HFF-Myc (cell line): ENCODE measurements at places on chromosomes 7 and 10.

GRCh38 chr7:122831436-122831835, 54.8 kb downstream of the CADPS2 start:
- no peak for DNase-seq

DNA sequence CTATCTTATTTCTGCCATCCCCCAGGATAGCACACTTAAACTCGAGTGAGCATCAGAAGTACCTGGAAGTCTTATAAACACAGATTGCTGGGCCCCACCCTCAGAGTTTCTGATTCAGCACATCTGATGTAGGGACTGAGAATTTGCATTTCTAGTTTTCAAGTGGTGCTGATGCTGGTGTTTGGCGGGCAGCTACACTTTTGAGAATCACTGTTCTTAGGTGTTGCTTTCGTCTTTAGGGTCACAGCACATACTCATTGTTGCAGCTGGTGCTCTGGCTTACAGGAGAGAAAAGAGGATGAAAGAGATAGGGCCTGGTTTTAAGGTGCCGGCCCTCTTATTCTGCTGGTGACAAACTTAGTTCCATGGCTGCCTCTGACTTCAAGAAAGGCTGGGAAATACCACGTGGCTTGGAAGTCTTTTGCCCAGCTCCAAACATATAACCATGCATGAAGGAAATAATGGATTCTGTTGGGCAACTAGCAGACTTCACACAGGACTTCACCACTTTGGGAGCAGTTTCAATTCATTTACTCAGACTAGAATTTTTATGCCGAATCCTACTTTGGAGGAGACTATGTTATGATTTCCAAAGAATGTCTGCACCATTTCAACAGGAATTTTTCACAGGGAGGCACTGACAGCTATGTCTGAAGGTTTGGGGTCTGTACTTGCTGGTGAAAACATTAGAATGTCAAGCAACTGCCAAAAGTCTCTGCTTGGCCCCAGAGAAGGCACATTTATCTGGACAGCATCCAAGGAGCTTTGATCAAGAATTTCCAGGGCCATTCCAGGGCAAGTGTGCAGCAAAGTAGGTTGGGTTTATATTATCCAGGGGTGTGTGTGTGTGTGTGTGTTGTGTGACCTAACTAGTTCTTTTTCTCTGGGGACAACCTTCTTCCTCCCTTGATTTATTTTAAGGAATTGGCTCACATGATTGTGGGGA, 6.9 kb upstream of the MINDY4 start:
- DNase-seq: no peak

DNA sequence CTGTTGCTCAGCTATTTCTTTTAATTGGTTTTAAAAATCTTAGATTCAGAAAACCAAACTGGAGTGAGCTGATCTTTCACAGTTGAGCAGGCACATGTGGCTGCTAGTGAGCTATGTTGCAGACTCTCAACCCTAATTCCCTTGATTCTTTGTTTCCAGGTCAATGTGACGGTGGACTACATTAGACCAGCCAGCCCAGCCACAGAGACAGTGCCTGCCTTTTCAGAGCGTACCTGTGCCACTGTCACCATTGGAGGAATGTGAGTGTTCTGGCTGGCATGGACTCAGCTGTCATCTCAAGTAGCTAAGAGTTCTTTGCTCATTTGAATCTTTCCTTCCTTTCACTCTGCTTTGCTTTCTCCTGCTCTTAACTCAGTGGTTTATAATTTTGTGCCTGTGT, 187.1 kb downstream of the LRRC4 start:
- no peak for DNase-seq

DNA sequence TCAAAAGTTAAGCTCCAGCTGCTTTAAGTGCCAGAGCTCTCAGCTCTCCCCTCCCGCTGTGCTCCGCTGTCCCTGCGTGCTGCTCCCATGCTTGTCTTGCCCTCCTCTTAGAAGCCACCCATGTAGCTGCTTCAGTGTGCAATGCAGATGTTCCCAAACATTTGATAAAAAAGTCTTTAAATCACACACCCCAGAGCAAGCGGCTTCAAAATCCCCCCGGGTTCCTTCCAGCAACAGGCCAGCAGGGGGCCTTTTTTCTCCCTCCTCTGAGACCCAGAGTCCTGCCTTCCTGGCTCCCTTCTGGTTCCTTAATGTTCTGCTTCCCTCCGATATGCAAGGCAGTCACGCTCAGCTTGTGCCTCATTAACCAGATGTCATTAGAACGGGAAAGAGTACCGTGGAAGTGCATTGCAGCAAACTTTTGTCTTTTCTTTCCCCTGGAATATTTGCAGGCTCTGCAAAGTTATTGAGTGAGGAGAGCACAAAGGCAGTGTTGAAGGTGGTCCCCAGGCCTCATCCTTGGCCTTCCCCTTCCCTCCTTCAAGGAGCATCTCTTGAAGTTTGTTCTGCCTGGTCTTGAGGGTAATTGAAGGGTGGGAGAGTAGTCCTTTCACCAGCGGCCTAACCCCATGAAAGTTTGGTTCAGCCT, 25.5 kb downstream of the LDB3 start:
- peak; percentile 21 for DNase-seq

DNA sequence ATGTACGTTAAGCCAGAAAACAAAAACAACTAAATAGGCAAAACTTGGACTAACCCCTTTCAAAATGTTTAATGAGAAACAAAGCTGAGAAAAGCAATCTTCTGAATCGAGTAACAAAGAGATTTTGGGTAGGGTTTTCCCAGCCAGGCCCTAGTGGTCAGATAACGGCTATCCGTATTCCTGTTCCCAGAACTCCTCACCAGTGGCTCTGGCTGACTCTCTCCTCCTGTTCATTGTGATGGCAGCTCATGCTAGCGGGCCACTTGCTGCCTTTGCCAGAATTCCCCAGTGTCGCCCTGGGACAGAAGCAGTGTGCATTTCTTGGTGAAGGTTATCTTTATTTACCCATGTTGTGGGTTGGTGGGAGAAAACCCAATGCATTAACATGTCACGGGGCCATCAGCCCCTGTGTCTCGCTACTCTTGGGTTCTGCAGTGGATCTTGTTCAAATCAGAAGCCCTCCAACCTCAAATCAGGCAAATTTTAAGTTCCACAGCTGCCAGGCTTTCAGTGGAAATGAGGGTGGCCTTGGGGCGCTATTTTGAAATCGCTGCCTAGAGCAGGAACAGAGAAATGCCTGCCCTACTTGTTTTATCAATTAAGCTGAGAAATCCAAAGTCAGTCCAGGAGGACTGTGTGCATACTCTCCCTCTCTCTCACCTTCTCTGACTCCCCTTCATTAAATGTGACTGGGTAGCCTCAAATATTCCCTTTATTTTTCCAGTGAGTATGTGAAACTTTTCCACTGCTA, 164.5 kb upstream of the NPVF start:
- no peak for DNase-seq

DNA sequence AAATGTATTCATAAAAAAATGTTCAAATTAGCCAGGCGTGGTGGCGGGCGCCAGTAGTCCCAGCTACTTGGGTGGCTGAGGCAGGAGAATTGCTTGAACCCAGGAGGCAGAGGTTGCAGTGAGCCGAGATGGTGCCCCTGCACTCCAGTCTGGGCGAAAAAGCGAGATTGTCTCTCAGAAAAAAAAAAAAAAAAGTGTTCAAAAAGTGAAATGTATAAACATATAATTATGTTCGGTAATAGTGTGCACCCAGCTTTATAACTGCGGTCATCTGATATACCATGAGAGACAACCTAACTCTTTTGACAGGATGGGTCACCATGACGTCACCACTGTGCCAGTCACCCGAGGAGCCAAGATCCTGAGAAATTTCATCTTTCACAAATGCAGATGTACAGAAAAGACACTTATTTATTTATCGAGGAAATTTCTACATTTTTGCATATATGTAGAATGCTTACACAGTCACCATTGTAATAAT, 594 bp upstream of the RP9 start:
- no peak for DNase-seq

GRCh38 chr10:78756604-78757343, 312.0 kb upstream of the ZMIZ1 start:
- peak; percentile 94 for DNase-seq

DNA sequence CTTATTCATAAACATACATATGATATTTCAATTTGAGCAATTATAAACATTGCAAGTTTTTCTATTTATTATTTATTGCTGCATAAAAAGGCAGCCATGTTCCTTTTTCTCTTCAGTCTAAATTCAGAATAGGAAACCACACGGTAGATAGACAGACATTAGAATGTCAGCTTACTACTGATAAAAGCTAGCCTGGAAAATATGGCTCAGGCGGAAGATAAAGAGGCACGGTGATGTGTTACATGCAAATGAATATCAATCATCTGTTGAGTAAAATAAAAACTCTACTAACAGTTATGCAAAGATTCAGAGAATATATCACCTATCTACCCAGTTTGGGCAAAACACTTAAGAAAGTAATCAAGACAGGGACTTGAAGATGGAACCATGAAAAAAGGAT, 73.5 kb upstream of the PDSS1 start:
- no peak for DNase-seq

DNA sequence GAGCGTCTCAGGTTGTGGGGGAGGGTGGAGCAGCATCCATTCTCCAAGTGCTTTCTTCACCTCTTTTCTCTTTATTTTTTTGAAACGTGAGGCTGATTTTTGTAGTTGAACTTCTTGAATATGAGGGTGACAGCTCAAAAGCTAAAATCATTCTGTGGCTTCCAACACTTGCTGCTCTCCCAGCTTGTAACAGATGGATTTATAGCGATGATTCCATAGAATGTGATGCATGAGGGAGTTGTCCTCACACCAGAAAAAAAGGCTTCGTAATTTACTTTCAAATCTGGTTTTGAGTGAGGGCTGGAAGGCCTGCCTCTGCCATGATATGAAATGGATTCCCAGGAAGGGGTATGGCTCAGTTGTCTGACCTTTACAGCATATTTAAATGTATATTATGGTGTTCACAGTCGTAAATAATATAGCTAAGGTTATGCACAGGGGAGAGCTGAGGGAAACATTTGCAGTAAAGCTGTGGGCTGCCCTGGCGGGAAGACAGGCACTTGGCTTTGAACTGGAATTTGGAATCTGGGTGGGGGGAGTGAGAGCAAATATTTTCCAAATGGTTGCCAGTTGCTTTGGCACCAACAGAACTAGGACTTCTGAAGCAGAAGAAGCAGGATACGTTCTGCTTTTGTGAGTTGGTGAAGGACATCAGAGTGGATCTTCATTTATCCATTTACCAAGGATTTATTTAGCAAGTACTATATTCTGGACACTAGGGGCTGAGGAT, 166.7 kb downstream of the SORCS3 start:
- no peak for DNase-seq

GRCh38 chr7:35584990-35585389, 109.9 kb downstream of the HERPUD2 start:
- DNase-seq: no peak

- no peak for DNase-seq
Observed at GRCh38 chr10:95655571-95656290, 780 bp downstream of the ALDH18A1 start.

DNA sequence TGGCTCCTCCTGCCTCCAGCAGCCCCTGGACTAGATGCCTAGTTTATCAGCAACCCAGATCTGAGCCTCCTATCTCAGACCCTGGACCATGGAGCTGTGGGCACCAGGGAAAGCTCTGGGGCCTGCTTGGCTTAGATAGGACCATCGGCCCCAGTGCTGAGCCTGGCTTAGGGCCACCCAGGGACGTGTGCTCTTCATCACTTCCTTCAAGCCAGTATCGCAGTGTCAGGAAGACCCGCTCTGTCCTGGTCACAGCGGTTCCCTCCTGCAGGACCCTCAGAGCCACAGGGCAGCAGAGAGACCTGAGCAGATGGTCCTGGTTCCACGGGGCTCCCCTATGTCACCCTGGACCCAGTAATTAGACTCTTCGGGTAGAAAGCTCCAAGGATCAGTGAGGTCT, 105.7 kb upstream of the FAM20C start:
- no peak for DNase-seq

DNA sequence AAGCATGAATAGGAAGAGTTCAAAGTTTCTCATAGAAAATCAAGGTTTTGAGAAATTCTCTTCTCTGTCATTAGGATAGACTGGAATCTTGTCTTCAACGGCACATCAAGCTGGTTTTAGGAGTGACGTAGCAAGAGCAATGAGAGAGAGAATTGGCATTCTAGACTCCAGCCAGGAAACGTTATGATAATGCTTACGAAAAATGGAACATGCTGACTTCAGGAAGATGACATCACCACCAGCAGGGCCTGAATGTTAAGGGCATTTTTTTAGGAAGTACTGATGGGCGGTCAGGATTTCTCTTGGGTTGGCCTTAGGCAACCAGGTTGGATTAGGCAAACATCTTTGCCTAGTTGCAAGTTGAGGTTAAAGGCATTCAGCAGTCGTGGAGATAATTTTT, 213.2 kb upstream of the CTBP2 start:
- DNase-seq: no peak

- peak; percentile 49 for DNase-seq
Observed at GRCh38 chr10:77844713-77845445, 81.7 kb downstream of the DLG5 start.

- no peak for DNase-seq
Observed at GRCh38 chr10:72979709-72980108, 25.1 kb upstream of the PLA2G12B start.

- DNase-seq: no peak
Observed at GRCh38 chr10:7608001-7608400, 58.8 kb downstream of the ITIH5 start.

DNA sequence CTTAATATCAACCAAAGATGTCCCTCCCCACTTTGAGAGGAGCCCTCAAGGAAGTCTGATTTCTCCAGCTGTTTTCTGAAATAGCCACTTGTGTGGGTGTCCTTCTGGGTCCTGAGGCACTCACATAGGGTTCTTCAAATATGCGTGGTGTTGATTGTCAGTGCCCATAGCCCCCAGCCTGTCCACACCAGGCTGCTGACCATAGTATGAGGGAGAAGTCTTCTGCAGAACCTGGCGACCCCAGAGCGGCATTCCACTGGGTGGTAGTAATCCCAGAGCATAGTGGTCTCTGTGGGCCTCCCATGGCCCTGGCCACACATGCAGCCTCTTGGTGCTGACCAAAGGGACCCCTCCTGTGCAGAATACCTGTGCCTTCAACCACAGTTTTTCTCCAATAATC, 82.7 kb upstream of the MACROH2A2 start:
- DNase-seq: no peak

- no peak for DNase-seq
Observed at GRCh38 chr10:8360814-8361509, 306.5 kb downstream of the GATA3 start.

GRCh38 chr7:82319674-82320118, 123.9 kb downstream of the CACNA2D1 start:
- DNase-seq: peak; percentile 87

- no peak for DNase-seq
Observed at GRCh38 chr10:128867210-128867609, 599.8 kb upstream of the MGMT start.

DNA sequence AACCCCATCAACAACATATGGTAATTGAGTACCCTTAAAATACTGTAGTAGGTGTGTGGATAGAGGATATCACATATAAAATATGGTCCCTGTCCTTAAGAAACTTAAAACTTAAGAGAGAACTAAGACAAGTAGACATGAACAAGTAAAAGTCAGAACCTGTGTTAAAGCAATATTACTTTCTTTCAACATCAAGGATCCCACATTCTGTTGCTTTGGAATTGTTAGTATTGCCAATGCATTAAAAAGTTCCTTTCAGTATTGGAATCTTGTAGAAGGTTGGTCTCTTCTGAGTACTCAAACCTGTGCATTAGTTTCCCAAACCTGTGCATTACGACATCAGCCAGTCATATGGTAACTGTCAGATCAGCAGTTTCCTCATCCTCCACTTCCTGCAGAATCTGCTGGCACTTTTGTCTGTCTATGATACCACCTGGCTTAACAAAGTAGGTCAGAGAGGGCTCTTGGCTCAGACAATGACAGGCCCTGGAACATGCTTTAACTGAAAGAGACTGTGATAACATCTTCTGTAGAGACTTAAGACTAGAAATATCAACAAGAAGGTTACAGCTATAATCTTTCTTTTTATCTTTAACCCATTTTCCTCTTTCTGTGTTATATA, 56.5 kb downstream of the CCDC71L start:
- no peak for DNase-seq

- DNase-seq: no peak
Observed at GRCh38 chr7:69177461-69177861, 420.8 kb upstream of the AUTS2 start.
